ENCODE measurements at places on chromosomes 2 and 18.

- no peak for DNase-seq
Observed at GRCh38 chr2:211816754-211817153, 721.8 kb downstream of the ERBB4 start.

GRCh38 chr2:207944334-207944733 lies 81.0 kb downstream of the PLEKHM3 start:
- DNase-seq, result no peak

DNA sequence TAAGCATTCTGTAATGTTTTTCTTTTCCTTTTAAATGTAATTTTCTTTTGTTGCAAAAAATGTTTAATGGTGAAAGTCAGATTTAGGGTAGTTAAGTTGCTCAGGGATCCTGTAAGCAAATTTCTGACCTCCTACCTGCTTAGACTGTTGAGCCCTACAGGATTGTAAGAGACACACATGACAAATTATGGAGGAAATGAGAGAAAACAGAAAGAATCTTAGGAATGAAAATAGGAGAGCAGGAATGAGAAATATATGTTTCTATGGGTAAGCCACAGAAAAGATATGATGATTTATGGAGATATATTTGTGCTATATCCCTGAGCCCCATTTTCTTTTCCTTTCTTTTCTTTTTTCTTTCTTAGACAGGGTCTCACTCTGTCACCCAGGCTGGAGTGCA lies 28.3 kb downstream of the CYBRD1 start:
- no peak for DNase-seq

DNA sequence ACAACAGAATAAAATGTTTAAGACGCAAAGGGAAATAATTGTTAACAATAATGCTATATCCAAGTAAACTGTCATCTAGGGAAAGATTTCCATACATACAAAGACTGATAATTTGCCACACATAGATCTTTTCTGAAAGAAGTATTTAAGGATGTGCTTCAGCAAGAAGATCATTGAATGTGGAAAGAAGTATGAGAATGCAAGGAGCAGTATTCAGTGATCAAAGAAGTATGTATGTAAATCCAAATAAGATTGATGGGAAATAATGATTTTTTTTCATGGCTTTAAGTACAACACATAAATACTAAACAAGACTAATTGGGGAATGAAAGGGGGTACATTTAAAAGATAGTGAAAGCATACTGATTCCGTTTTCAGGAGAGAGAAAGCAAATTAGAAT lies 410.4 kb upstream of the HS6ST1 start:
- DNase-seq, result no peak

GRCh38 chr2:232432598-232433184 lies 23.3 kb upstream of the ALPI start:
- no peak for DNase-seq

DNA sequence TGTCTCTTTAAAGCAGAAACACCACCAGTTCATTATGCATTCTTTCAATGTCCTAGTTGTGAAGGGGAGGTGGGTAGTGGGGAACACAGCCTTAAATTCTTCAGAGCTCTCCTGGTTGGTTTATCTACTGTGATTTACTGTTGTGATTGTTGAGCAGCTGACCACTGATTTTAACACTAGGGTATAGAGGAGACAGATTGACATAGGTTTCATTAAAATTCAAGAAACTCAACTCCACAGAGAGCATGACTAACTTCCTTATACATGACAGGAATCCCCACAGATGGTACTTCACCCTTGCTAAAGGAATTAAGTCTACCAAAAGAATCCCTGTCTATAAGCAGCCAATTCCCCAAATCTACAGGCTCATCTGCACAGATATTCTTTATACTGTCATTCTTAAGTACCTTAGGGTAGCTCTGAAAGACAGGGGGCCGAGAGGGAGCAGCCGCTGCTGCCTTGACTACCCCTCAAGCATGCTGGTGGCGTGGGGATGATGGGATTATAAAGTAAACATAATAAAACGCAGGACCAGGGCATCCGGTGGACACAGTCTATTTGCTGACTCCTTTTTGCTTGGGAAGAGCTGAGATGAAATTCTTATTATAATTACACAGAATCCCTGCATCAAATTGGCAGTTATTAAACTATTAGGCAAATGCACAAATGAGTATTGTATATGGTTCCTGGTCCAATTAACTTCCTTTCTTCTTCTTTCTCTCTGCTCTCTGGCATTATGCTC lies 1377.6 kb upstream of the PIK3C3 start:
- DNase-seq, result no peak

DNA sequence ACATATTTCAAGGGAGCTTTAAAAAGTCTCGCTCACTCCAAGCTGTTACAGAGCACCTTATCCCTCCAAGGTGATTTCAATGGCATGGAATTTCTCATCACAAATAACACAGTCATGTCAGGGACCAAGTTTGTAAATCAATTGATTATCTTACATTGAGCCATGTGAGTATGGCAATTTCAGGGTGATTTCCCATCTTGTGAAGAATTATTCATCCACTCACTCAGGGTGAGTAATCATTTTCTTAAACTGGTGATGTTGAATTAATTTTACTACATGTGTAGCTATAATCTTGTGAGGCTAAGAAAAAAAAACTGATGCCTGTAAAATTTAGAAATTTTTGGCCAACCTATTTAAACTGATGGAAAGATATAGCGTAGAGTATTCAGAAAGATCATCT lies 3.3 kb upstream of the ABCA12 start:
- no peak for DNase-seq

GRCh38 chr2:68505603-68506159 lies 38.3 kb downstream of the APLF start:
- DNase-seq, result no peak

GRCh38 chr18:75003764-75004690 lies 204.9 kb downstream of the PTGR3 start:
- no peak for DNase-seq

GRCh38 chr2:142734770-142735169 lies 142.7 kb upstream of the KYNU start:
- DNase-seq, result no peak

DNA sequence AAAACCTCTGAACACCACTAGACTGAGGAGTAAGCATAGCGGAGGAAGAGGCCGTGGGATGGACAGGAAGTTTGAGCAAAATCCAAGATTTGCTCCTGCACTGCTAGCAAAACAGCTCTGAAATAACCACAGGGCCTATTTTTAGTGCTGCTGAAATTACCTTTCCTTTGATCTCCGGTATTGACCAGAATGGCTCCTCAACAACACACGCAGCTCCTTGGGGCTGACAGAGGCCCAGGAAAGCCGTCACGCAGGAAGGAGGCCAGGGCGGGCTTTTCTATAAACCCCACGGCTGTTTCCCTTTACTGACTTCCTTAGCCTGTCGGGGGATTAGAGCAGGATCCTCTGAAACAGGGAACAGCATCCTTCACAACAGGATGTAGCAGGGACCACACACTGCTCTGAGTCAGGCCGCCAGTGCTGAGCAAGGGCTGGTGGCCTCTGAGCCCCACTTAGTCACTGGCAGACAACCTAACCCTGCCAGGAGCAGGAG lies 80.8 kb upstream of the LCLAT1 start:
- peak; percentile 41 for DNase-seq

DNA sequence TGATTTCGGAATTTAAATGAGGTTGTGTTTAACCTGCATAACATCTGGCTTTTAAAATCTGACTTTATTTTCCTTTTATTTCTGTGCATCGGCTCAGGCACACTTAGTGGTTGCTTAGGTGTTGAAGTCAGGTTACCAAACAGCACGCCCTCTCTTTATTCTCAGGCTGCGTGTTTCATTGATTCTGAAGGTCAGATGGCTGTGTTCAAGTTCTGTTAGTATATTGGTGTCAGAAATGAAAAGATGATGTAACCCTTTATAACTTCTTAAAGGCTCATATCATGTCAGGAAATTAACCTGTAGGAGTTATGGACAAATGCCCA lies 246.5 kb downstream of the LDLRAD4 start:
- no peak for DNase-seq

- no peak for DNase-seq
Observed at GRCh38 chr2:226813148-226813701, 13.6 kb upstream of the IRS1 start.

DNA sequence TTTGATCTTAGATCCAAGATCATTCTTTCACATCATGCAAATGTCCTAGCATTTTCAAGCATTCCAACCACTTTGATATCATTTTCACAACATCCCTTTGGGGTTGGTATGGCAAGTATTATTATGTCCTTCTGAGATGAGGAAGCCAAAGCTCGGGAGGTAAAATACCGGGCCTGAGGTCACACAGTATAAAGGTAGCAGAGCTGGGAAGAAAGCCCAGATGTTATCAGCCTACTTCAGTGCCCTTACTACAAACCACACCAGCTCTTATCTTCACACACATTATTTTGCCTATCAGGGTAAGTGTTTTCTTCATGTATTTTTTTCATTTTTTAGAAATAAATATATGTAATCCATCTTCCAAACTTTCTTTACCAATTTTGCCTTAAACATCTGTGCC lies 4.2 kb upstream of the B4GALT6 start:
- no peak for DNase-seq

DNA sequence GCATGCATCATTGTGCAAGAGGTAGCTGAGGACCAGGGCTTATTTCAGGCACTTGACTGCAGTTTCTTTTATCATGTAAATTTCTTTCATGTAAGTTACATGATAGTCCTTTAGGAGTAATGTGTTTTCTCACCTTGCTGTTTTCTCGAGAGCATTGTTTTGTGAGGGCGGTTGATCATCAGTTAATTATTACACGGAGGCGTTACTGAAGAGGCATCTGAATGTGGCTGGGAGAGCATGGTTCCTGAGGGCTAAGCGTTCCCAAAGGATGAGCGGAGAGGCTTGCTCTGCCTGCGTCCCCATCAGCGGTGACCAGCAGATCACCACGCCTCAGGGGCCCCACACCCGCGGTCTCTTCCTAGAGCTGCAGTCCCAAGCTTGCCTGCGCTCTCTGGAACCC lies 156.1 kb upstream of the NFATC1 start:
- DNase-seq, result no peak

- no peak for DNase-seq
Observed at GRCh38 chr18:72986103-72986502, 118.3 kb upstream of the NETO1 start.

DNA sequence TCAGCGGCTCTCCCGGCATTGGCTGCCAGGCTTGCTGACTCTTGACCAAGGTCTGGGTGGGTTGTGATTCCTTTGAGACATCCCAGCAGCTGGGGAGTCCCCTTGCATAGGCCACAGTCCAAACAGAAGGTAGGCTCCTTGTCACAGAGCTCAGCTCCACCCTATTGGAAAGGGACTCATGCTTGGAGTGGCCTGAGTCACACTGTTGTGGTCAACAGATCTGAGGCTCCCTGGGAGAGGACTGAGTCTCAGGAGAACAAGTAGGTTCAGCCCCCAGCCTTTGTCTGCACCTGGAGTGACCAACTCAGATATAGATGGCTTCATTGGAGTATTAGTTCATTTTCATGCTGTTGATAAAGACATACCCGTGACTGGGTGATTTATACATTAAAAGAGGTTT lies 32.1 kb upstream of the SH3BP4 start:
- no peak for DNase-seq

GRCh38 chr2:25539136-25539535 lies 134.2 kb downstream of the DTNB start:
- no peak for DNase-seq

- no peak for DNase-seq
Observed at GRCh38 chr2:74092275-74092674, 55.4 kb downstream of the BOLA3 start.

DNA sequence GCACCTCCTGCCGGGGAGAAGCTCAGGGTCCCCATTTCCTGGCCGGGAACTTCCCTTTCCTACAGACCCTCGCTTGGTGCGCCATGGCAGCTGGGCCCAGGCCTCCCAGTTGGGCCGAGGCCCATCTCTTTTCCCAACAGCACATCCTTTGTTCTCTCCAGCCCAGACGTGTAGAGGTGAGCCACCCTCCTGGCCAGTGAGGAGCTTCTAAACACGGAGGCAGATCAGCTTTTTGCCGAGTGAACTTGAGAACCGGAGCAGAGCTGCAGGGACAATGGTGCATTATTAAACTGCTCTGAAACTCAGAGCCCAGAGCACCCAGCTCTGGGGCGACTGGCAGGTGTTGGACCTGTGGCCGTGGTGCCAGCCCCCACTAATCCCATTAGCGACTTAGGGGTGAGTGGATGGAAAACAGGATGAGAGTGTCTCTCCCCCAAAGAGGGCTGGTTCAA lies 25.4 kb downstream of the SH3BP4 start:
- DNase-seq, result no peak

GRCh38 chr18:36212301-36213171 lies 25.2 kb downstream of the MOCOS start:
- DNase-seq, result no peak

DNA sequence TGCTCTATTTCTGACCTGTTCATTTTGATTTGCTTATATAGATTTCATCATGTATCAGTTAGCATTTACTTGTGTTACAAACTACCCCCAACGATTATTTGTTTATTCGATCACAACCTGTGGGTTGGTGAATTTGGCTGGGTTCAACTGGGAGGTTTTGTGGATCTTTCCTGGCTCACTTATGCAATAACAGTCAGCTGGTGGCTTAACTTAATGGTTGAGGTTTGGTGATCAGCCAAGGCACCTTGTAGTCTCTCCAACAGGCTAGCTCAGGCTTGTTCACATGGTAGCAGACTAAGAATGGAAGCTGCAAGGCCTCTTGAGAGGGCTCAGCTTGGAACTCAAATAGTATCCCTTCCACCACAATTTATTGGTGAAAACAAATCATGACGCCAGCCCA lies 5.4 kb upstream of the PUM2 start:
- no peak for DNase-seq

- DNase-seq, result no peak
Observed at GRCh38 chr2:186425576-186425975, 60.5 kb upstream of the ZC3H15 start.

GRCh38 chr18:55124078-55124763 lies 165.0 kb upstream of the CCDC68 start:
- DNase-seq, result no peak

DNA sequence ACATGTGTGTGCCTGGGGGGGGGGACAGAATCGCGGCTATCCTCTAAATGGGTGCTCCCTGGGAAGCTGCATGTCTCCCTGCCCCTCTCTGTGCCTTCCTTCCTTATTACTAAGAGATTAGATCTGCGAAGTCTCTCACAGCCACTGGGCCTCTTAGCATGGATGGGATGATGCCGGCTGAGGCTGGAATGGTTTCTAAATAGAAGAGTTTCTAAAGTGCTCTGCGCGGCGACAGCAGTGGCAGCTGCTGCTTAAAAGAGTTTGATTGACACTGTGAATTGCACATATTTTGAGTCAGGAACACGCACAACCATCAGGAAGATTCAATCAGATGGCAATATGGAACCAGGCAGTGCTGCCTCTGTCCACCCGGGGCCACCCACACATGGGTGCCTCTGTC lies 163.8 kb downstream of the CLIP4 start:
- DNase-seq, result no peak

DNA sequence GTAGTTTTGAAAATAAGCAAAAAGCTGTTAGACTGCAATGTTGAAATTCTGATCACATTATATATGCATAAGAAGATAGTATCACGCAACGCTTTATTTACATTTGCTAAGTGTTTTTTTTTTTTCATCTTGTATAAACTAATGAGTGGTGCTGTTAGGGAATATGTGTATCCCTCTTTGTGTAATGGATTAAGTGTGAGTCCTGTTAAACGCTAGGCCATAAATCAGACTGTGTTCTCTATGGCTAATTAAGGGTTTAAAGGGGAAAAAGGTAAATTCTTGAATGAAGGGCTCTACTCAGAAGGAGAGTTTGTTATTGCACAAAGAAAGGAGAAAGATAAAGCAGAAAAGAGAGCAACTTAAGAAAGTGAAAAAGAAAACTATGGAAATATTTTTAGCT lies 4.8 kb upstream of the ASXL3 start:
- no peak for DNase-seq
